ENCODE measurements at places on chromosomes 3 and 15.

DNA sequence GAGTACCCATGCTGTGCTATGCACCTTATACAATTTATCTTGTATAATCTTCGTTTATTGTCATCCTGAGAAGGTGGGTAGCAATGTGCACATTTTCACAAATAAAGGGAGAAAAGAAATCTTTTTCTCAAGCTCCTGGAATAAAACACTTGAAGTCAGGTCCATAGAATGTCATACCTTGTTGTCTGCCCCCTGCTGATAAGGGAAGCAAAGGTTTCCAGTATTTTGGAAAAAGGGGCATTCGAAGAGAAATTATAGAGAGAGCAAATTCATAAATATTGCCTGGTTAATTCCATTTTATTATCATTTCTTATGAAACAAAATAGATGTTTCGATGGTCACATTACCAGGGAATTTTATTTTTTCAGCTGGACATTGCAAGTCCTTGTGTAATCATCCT, 277.8 kb downstream of the RAP2B start:
- DNase-seq: no peak

- DNase-seq: peak; percentile 45
Observed at GRCh38 chr3:45567730-45568172, 26.8 kb upstream of the LIMD1 start.

DNA sequence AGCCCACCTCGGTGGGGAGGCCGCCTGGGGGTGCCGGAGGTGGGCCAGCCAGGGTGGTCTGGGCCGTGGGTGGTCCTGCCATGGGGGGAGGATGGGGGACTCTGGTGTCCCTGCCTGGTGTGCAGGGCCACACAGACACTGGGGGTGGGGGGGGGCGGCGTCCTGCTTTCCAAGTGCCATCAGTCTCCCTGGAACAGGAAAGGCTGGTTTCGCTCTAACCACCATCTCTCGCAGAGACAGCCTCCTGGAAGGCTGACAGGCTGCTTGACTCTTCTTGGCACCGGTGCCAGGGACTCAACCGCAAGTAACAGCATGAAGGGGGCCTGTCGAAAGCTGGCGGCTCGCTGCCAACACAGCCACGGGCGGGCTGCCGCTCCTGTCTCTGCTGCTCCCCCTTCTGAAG, 40.3 kb downstream of the RGMA start:
- no peak for DNase-seq

- DNase-seq: no peak
Observed at GRCh38 chr3:171783086-171783485, 27.2 kb downstream of the PLD1 start.

DNA sequence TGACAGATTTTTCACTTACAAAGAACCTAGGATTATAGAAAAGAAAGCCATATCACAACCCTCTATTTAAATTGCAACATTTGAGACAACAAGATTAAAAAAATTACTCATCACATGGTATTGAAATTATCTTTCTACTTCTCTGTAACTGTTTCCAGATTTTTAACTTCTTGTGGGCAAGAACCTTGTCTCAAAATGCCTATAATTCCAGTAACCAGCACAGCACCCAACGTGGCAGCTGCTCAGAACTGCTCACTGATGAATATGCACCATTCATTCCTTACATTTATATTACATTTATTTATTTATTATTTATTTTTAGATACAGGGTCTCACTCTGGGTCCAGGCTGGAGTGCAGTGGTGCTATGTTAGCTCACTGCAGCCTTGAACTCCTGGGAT, 216.1 kb downstream of the THRB start:
- DNase-seq: no peak

GRCh38 chr15:100434561-100434960, 92.8 kb upstream of the ADAMTS17 start:
- DNase-seq: no peak

GRCh38 chr3:122671553-122671952, 9.1 kb upstream of the PARP14 start:
- DNase-seq: no peak

GRCh38 chr3:196388956-196389355, 43.3 kb downstream of the UBXN7 start:
- no peak for DNase-seq

GRCh38 chr3:62151591-62151990, 221.8 kb downstream of the FEZF2 start:
- DNase-seq: no peak

GRCh38 chr3:46097691-46098241, 70.5 kb upstream of the XCR1 start:
- DNase-seq: peak; percentile 44

DNA sequence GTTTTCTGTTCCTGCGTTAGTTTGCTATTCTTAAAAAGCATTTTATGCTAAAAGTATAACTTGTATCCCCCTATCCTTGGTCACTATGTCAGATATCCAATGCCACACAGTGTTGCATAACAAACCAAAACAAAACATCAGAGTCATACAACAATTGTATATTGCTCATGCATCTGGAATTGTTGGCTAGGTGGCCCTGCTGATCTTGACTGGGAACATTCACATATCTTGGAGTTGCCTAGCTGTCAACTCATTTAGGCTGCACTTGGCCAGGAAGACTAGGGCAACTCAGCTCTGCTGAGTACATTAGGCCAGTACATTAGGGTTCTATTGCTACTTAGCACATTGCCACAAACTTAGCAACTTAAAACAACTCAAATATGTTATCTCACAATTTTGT, 706.5 kb upstream of the UBE2E2 start:
- no peak for DNase-seq

GRCh38 chr3:67458408-67458807, 196.0 kb downstream of the SUCLG2 start:
- DNase-seq: no peak

DNA sequence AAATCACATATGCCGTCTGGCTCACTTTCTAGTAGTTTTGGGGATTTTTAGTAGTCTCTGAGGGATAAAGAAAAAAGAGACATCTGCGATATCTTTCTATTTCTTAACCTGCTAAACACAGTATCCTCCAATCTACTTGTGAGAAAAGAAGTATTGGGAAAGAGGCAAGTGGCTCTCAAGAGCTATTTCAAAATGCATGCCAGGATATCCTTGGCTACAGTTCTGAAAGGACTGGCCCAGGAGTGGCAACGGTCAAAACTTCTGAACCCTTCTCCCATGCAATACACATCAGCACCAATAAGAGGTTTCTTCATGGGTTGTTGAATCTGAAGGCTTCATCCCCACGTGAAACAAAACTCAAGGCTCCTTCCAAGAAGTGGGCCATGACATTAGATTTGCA, 204.0 kb upstream of the WNT5A start:
- DNase-seq: no peak
